ENCODE measurements at places on chromosomes 2 and 18.

DNA sequence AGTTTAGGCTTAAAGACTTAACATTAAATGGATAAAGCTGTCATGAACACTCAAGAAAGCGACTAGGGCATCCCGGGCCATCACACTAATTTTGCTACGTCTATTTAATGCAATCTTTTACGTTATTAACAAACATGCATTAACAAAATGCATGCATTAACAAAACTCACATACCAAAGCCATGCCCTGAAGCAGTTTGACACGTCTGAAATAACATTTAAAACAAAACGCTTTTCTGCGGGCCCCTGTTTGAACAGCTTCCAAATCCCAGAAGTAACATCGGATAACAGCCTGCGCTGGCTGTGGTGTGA is 458 bp downstream of the B4GALT6 start:
- no peak for DNase-seq

DNA sequence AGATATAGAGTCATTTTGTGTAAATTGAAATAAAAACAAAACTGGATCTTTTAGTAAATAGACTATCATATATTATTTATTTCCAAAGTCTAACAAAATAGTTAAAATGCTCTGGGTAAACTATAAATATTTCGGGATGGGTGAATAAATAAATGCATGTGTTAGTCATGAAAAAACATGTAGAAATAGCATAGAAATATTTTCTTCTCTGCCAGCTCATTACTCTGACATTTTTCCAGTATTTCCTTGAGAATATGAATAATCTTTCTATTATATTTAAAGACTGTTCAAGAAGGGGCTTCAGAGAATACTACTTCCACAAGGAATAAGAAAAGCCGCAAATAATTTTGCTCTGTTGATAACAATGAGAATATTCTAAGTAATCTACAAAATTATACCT is 880.4 kb downstream of the TRIB2 start:
- DNase-seq, result no peak

DNA sequence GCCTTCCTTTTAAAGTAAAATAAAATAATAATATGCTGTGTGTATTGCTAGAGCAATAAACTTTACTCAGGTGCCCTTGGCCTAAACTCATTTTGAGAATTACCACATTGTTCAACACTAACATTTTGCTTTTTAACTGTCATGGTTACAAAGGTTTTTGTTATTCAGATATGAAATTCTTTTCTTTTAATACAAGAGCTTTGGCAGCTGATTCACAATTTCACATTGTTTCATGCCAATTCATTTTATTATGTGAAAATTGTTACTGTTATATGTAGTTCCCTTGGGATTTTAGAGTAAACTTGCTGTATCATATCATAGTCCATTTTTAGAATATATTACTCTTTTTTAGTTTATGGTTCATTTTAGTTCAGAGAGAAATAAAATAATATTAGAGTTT is 65.8 kb upstream of the ZNF804A start:
- DNase-seq, result no peak

- no peak for DNase-seq
These were observed 202.7 kb downstream of the CYRIA start for GRCh38 chr2:16462958-16463357.

DNA sequence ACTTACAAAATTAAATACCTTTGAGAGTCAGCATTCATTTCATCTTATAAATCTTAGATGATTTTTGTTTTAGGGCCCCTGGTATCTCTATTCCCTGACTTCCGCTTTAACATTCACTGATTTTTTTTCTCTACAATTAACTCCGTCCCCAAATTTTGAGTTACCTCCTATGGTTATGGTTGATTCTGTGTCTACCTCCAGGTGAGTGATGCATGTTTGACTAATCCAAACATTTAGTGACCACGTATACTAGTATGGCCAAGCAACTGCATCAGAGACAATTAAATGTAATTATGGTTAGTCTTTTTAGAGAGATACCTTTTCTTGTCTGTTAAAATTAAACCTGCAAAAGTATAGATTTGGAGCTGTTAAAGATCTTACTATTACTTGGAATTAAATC is 120.3 kb downstream of the CCDC102B start:
- DNase-seq, result no peak

- DNase-seq, result no peak
These were observed 2.4 kb downstream of the TEKT4 start for GRCh38 chr2:94873362-94874276.

DNA sequence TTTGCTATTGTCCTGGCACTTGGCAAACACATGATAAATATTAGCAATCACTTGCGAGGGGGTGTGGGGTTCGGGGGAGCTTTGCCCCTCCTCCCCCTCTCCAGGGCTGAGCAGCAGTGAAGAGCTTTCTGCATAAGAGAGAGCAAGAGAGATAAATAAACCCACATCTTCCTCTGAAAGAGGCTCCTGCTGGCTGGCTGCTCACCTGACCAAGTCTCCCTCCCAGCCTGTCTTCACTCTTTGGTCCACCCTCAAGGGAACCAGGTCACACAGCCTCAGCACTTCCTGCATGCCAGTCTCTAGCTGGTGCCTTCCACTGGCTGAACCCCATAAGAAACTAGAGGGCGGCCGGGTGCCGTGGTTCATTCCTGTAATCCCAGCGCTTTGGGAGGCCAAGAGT is 18.5 kb upstream of the YWHAQ start:
- no peak for DNase-seq

DNA sequence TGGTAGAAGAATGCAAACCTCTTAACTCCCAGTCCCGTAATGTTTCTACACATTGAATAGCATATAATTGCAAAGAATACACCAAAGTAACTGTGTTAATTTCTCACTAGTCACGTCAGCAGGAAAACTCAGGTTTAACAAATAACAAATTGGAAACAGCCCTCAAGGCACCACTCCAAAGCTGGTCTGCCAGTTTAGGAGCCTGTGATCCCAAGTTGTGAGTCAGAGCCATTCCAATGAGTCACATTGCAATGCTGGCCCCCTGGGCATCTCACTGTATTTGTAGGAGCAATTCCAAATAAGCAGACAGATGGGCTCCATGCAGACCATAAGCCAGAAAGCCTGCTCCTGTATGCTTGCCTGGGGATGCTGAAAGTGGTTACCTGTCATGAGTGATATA is 143.2 kb upstream of the SETBP1 start:
- DNase-seq, result peak; percentile 80

GRCh38 chr2:146659976-146660375 is 1184.9 kb upstream of the ACVR2A start:
- DNase-seq, result no peak

- peak; percentile 46 for DNase-seq
These were observed 3.9 kb downstream of the WIPF1 start for GRCh38 chr2:174593574-174594203.

DNA sequence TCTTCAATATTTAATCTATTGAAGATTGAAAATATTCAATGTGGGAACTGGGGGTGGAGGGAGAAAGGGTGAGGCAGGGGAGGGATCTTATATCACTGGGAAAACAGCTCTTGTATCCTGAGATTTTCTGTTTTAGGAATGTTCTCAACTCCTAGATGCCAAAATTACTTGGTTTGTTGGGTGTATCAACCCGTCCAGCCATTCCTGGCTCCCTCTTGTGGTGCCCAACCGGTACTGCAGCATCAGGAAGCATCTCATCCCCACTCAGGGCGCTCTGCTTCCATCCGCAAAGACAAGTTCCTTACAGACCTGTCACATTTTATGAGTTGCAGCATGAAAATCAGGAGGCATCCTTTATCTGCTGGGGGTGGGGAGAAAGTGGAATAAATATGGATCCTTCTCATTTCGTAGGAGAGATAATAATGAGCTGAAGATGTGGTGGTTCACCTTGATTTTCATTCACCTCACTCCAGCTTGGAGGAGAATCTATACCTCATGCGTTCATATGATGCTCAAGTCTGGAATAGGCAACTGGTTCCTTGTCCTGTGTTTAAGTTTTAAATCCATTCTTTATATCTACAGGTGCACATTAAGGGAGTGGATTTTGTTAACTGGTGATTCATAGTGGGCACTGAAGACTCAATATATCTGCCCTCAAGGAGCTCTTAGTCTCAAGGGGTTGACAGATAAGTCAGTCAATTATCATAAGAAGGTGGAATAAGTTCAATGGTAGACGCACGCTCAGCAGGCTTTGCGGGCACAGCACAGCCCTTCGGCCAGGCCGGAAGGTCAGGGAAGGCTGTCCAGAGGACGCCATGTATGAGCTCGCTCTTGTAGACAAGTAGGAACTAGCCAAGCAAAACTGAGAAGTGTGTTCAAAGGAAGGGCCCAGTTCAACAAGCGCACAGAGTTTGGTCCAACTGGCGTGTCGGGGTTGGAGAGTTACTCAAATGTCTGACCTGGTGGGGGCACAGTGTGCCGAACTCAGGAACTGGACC is 127.3 kb downstream of the RNF144A start:
- DNase-seq, result peak; percentile 11

- DNase-seq, result no peak
These were observed 4.4 kb downstream of the SPATA3 start for GRCh38 chr2:231000211-231000904.

- DNase-seq, result no peak
These were observed 87.1 kb downstream of the MEMO1 start for GRCh38 chr2:31923662-31924061.

GRCh38 chr2:12964904-12965539 is 248.3 kb downstream of the TRIB2 start:
- DNase-seq, result no peak

GRCh38 chr18:70181725-70182124 is 23.8 kb downstream of the RTTN start:
- DNase-seq, result no peak

GRCh38 chr2:176504440-176504839 is 235.2 kb downstream of the MTX2 start:
- no peak for DNase-seq

DNA sequence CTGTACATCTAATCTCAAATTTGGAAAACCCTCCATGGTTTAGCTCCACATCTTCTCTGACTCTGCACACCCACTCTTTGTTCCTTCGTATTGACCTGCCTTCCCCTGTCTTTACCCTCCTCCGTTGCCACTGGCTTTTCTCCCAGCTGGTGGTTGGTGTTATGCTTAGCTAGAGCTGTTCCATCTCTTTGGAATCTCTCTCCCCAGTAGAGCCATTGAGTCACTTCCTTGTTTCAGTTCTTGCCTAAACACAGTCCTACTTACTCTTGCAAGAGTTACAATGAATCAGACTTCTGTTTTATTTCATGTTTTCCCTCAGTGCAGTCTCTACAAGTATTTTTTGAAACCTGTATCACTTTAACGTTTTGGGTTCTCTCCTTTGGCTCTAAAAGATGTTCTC is 263.9 kb downstream of the LTBP1 start:
- DNase-seq, result peak; percentile 93

All from AG09309 (cell line).